ENCODE measurements at places on chromosomes 7 and 10. TPM values are rescaled to one million over a fixed set of nuclear protein-coding genes. Genes with fewer than 3 reads are reported as not detected.

C10orf88 gene
- total RNA-seq: 14.0 TPM

CFAP46 gene
- 5.2 TPM for total RNA-seq

INHBA gene
- not detected for total RNA-seq

GRCh38 chr7:111903797-111904196, 302.4 kb downstream of the DOCK4 start:
- no peak for DNase-seq

GRCh38 chr10:76126607-76127527, 695.4 kb downstream of the LRMDA start:
- DNase-seq: no peak

DNA sequence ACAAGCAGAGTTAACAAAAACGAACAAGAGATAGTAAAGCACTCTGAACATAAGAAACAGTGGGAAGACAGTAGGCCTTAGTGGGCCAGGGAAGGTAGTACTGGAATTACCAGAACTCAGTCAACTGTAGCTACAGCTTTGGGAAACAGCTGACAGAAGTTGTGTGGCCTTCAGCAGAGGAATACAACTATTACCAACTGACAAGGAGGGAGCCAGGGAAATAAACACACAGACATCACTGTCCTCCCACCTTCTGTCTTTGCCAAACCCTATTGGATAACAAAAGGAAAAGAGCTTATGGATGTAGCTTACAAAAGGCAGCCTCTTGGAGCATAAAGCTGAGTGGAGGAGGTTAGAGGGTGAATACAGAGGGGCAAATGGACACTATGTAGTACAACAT, 15.4 kb downstream of the MICU1 start:
- no peak for DNase-seq

- DNase-seq: no peak
Measured at GRCh38 chr7:128904381-128905197, 5.9 kb downstream of the KCP start.
